Fibroblast of skin of right biceps (primary cell): ENCODE measurements at places on chromosomes 5 and 9.

GRCh38 chr5:110218981-110219380 lies 507.5 kb downstream of the TMEM232 start:
- DNase-seq, result no peak

- no peak for DNase-seq
Measured at GRCh38 chr9:136206602-136207275, 1.8 kb upstream of the LHX3 start.

- no peak for DNase-seq
Measured at GRCh38 chr9:134123764-134124128, 12.1 kb upstream of the WDR5 start.

DNA sequence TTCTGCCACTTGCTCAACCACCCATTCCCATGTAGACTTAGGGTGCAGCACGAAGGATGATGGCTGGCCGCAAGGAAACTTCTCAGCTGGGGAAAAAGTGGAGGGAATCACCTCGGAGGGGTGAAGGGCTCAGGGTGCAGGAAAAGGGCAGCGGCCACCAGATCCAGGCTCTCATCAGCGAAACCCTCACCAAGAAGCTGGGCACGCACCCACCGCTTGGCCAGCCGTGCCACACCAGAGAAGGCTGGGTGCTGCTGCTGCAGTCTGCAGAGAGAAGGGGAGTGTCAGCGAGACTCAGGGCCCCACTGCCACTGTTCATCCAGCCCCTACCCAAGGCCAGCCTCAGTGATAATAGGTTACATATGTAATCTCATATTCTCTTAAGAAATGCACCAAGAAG lies 8.6 kb downstream of the NOL6 start:
- DNase-seq, result no peak

DNA sequence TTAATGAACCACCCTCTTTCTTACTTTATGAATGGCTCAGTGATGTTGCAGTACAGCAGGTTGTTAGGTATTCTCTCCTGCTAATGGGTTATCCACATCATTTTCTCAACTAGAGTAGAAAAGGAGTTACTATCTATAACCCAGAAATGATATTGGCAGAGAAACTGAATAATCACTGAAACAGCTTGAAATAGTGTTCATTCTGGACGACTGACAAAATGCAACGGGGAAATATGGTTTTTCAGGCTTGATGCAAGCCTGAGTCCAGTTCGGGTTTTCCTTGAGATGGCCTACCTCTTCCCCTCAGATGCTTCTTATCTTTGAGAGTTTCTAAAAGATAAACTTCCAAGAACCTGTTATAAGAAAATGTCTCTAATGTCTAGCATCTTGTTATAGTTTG lies 187.3 kb downstream of the RAB3C start:
- no peak for DNase-seq

DNA sequence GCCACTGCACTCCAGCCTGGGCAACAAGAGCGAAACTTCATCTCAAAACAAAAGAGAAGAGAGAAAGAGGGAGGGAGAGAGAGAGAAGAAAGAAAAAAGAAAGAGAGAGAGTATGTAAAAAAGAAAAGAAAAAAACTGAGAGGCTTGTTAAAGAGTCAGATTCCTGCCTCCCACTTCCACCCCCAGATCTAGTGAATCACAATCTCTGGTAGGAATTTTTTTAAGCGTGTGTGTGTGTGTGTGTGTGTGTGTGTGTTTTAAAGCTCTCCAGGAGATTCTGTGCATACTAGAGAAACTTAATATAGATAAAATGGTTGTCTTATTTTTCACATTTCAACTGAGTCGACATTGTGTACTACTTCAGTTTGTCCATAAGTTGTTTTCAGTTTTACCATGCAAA lies 32.0 kb downstream of the SAR1B start:
- DNase-seq, result peak; percentile 76

DNA sequence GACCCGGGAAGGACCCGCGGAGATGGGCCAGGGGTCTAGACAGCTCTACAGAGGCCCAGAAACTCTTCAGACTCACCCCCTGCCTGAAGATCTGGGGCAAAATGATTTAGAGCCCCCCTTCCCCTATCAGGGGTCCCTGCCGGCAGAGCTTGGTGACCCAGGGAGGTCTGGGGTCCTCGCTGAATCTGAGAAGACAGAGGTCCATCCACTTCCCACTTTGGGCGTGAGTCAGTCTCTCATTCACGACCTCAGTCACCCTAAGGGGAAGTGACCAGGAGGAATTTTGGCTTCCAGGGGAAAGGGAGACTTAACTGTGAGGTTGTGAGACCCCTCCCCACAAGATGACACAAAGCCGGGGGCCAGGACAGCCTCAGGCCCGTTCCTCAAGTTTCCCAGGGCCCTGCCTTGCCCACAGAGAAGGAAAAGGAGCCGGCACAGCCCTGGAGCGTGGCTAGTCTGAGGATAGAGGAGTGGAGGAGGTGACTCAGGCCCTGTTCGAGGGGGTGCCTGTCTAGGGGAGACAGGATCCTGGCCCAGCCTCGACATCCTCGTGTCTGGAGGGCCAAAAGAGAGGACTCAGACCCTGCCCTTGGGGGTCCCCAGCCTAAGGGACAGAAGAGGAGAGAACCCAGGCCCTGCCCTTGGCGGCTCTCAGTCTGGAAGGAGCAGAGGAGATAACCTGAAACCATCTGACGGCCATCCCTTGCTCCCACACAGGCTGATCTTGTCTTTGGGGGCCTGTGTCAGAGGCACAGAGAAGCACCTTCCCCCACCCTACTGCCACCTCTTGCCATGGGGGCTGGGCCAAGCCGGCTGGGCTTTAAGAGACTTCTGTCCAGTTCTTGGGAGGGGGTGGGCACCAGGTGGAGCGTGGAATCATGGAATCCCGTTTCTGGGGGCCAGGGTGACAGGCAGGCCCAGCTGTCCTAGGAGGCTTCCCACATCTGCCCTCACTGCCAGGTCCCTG lies 889 bp downstream of the PDLIM4 start:
- peak; percentile 65 for DNase-seq

DNA sequence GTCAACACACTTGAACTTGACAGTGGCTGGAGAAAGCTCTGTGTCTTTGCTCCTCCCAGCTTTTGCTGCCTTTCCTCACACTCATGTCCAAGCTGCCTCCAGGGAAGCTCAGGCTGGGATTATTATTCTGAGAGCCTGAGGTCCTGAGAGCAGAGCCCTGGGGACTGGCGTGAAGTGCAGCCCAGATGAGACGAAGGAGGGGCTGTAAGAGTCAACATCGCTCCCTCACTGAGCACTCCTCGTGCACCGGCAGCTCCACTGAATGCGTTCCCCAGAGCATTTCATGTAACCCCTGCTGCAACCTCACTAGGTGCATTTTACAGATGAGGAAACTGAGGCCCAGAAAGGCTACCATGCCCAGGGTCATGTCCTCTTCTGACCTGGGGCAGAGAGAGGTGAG lies 63.5 kb upstream of the PHYKPL start:
- no peak for DNase-seq

DNA sequence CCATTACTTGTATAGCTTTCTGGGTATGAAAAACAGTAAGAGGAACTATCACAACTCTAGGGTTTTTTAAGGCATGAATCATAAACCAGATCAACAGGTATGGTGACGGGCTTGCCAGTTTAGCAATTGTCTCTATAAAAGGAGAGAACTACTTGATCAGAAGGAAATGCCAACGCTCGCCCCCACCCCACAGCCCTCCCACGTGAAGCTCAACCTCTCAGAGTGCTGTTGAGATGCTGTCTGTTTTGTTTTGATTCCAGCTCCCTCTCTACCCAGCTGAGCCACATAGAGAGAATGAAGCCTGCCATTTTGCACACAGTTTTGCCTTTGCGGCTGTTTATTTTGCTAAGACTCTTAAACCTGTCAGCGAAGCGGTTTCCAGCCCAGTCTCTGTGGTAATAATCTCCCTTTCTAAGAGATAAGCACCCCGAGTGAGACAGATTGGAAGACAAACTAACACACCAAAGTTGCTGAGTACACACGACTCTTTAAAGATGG lies 257.9 kb upstream of the ANKRD55 start:
- no peak for DNase-seq

DNA sequence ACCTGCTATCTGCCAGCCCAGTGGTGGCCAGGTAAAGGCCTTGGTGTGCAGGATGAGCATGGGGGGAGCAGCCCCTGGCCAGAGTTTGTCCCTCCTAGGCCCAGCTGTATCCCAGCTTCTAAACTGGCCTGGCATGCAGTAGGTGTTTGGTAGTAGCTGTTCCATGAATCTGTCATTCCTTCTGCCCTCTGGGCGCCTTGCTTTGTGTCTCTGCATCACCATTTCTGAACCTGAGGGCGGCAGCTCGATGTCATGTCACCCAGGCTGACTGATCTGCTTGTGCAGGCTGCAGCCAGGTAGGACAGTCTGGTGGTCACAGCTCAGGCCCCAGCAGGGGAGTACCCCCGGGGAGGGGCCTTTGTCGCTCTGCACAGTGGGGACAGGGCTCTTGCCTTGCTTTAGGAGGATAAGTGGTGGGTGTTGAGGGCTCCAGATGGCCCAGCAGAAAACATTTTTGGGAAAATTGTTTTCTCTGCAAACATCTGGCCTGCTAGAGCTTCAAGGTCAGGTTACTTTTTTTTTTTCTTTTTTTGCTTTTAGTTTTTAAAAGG lies 4.6 kb upstream of the SUSD3 start:
- DNase-seq, result no peak

DNA sequence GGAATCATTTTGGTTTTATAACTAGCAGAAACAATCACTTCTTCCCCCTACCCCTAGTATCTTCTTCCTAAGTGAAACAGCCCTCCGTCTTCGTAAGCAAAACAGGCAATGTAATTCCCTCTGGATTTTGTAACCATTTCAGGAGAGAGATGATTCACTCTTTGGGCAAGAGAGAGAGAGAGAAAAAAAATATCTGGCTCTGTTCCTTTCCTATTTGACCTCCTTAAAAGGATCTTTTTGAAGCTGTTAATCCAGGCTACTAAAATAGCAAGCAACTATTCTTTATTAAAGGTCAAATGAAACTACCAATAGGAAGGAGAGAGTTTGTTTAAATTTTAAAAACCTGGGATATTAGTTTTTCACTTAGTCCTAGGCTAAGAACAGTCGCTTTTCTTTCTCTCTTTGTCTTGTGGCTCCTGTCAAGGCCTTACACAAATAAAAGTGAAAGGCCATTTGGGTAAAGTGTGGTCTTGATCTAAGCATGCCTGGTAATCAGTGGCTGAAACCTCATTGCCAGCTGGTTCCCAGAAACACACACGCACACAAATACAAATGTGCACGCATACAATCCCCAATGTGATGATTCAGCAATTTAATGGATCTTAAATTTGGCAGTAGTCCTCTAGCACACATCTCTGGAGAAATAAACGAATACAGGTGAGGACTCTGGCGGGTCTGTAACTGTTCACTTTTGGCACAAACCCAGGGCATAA lies 70.2 kb downstream of the PRUNE2 start:
- DNase-seq, result peak; percentile 93

DNA sequence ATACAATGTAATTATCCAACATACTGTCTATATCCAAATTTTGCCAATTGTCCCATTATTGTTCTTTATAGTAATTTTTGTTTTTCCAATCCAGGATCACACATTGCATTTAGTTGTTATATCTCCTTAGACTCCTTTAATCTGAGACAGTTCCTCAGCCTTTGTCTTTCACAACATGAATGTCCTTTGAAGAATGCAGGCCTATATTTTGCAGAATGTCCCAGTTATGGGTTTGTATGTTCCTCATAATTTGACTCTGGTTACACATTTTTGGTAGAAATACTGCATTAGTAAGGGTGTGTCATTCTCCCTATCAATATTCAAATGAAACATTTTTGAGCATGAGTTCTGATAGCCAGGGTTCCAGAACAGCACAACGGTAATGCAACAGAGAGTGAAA lies 6.7 kb downstream of the CD180 start:
- DNase-seq, result no peak

- DNase-seq, result peak; percentile 9
Measured at GRCh38 chr5:102670224-102670836, 84.8 kb upstream of the PAM start.

- DNase-seq, result no peak
Measured at GRCh38 chr5:124650147-124650561, 96.3 kb downstream of the ZNF608 start.

DNA sequence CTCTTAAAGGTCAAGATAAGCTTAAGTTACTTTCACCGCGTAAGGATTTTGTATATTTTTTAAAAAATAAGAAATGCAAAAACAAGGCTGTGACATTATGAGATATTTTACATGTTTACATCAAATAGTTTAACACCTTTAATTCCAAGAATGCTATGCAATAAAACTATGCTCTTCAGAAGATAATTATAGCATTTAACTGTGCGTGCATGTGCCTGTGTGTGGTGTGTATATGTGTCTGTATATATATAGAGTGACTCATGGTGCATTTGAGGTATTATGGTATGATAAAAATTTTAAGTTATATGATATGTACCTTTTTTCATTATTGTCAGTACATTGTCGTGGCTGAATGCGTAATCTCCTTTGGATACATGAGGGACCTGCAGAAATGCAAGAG lies 539.3 kb downstream of the PDE4D start:
- DNase-seq, result peak; percentile 36

DNA sequence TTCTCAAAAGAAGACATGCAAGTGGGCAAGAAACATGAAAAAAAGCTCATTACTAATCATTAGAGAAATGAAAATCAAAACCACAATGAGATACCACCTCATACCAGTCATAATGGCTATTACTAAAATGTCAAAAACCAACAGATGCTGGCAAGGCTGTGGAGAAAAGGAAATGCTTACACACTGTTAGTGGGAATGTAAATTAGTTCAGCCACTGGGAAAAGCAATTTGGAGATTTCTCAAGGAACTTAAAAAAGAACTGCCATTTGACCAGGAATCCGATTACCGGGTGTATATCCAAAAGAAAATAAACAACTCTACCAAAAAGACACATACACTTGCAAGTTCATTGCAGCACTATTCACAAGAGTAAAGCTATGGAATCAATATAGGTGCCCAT lies 595.4 kb upstream of the RIOK2 start:
- DNase-seq, result peak; percentile 30

DNA sequence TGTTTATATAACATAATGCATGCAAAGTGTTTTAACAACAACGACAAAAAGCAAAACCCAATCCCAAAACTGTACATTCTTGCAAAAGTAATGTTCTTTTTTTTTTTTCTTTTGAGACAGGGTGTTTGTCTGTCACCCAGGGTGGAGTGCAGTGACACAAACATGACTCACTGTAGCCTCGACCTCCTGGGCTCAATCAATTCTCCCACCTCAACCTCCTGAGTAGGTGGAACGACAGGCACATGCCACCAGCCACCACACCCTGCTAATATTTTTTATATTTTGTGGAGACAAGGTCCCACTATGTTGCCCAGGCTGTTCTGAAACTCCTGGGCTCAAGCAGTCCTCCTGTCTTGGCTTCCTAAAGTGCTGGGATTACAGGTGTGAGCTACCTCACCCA lies 13.6 kb upstream of the HAVCR1 start:
- DNase-seq, result no peak

DNA sequence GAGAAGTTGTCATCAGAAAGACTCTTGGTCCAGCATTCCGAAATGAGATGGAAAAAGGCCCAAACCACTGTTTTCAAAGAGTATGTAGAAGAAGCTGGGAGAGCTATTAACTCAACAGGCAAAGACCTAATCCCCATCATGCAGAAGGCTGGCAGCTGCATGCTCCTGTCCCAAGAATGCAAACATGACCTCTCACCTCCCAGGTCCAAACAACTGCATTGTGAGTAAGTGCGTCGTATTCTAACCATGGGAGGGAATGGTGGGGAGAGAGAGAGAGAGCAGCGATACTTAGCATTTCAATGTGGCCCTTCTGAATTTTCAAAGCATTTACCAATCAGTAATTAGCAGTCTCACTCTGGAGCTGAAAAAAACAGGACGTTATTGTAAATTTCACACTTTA lies 27.6 kb downstream of the TRPC7 start:
- no peak for DNase-seq
